Activated naive CD8-positive, alpha-beta T cell treated with anti-CD3 and anti-CD28 coated beads for 36 hours (primary cell): ENCODE measurements at places on chromosomes 3 and 15.

- DNase-seq: no peak
Observed at GRCh38 chr3:69906351-69906966, 93.1 kb upstream of the SAMMSON start.

GRCh38 chr3:69442771-69443311, 57.0 kb upstream of the FRMD4B start:
- peak; percentile 34 for DNase-seq

DNA sequence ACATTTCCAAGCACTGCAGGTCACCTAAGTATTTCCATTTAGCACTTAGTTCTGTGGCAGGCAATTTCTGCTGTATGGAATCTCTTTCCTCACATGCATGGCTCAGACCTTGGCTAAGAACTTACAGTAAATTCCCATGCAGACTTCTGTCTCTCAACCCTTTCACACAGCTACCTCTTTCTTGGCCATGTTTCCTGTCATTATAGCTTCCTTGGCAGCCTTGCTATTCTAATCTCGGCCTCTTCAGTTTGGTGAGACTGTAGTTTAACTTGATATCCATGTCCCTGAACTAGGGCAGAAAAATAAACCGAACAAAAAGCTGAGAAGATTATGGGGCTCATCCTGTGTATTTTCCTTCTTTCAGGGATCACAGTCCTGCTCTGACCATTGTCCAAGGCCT, 96.0 kb downstream of the SPATA16 start:
- no peak for DNase-seq

DNA sequence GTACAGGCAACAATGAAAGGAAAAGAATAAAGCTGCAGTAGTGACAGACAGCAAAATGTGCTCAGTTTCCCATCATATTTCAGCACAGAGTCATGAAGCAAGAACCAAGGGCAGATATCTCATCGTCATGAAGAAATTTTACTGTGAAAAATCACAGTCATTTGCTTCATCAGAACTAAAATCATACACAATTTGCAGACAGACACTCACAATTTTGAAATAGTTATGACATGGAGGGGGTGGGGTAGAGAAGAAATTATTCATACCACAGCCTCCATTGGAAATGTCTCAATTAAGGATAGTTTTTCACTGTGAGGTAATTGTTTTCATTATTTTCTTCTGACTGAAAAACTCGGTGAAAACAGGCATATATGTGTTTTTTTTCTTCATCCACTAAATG, 78.8 kb upstream of the CNTN3 start:
- DNase-seq: no peak

GRCh38 chr15:56786966-56787365, 53.7 kb upstream of the ZNF280D start:
- no peak for DNase-seq

- DNase-seq: no peak
Observed at GRCh38 chr3:102450976-102451375, 16.2 kb downstream of the ZPLD1 start.

DNA sequence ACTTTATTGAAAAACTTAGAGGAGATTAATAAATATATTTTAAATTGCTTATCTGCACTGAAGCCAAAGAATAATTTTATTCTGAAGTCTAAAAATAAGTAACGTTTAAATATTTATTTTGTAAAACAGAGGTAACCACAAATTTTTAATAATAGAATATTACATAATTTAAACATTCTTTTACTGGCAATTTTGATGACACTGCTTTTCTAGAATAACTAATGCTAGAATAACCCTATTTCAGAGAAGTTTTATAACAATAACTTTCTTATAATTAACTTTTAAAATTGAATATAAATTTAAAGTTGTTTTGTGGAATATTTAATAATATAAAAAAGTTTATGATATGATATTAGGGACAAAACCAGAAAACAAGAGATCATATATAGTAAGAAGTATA, 409.6 kb upstream of the KCNMB2 start:
- no peak for DNase-seq
